Smooth muscle cell of the pulmonary artery (primary cell): ENCODE measurements at places on chromosomes 4 and X. TPM values are rescaled to one million over a fixed set of nuclear protein-coding genes. Genes with fewer than 3 reads are reported as not detected.

Gene NAP1L5
- total RNA-seq: 7.8 and 9.1 TPM in 2 replicates

Gene NHS
- total RNA-seq: 4.4 and 5.1 TPM in 2 replicates

Gene ATP7A
- 17.8 and 22.1 TPM in 2 replicates for total RNA-seq

Gene IL1RAPL2
- total RNA-seq: not detected in 2 replicates

Gene SPANXA2
- total RNA-seq: not detected in 2 replicates

Gene ELOVL6
- 14.2 and 14.5 TPM in 2 replicates for total RNA-seq

Gene AMBN
- total RNA-seq: not detected in 2 replicates

Gene ARL13A
- total RNA-seq: not detected in 2 replicates

Gene HEPH
- total RNA-seq: 102 and 139 TPM in 2 replicates

Gene SHROOM3
- total RNA-seq: 12.6 and 13.7 TPM in 2 replicates

Gene GABRG1
- under 0.01 TPM in 1 of 2 replicates, not detected in the other for total RNA-seq

Gene FGFBP1
- total RNA-seq: not detected in 2 replicates

Gene HSFX3
- not detected in 2 replicates for total RNA-seq

Gene XG
- 1.2 and 5.8 TPM in 2 replicates for total RNA-seq

Gene TLR1
- total RNA-seq: 0.76 and 1.5 TPM in 2 replicates

Gene SPATA18
- 15.6 and 32.6 TPM in 2 replicates for total RNA-seq

Gene NHSL2
- total RNA-seq: 2.4 and 4.4 TPM in 2 replicates

Gene BMPR1B
- total RNA-seq: 0.53 and 0.72 TPM in 2 replicates

Gene SMS
- 167 and 177 TPM in 2 replicates for total RNA-seq

Gene MTNR1A
- total RNA-seq: not detected in 2 replicates

Gene PNMA6F
- total RNA-seq: not detected in 2 replicates

Gene STS
- total RNA-seq: 7.3 and 10.7 TPM in 2 replicates

Gene ADH7
- total RNA-seq: not detected in 2 replicates

Gene ARHGAP6
- 3.8 and 9.4 TPM in 2 replicates for total RNA-seq

Gene RPGR
- 6.4 and 6.6 TPM in 2 replicates for total RNA-seq

Gene H2BW2
- not detected in 2 replicates for total RNA-seq

Gene UCHL1
- 213 and 291 TPM in 2 replicates for total RNA-seq

Gene MAGEB2
- total RNA-seq: not detected in 2 replicates

Gene GYG2
- total RNA-seq: 0.86 and 1.6 TPM in 2 replicates

Gene SPANXC
- total RNA-seq: not detected in 2 replicates

Gene FRMPD4
- 0.10 and 1.7 TPM in 2 replicates for total RNA-seq

Gene CNGA1
- 0.46 and 4.5 TPM in 2 replicates for total RNA-seq

Gene DGAT2L6
- total RNA-seq: not detected in 2 replicates

Gene NLGN4X
- 0.13 and 0.46 TPM in 2 replicates for total RNA-seq

Gene SEPTIN6
- total RNA-seq: 12.0 and 20.1 TPM in 2 replicates

Gene REPS2
- 0.66 and 0.72 TPM in 2 replicates for total RNA-seq

Gene SASH3
- not detected in 2 replicates for total RNA-seq

Gene CFAP299
- total RNA-seq: 2.9 and 3.5 TPM in 2 replicates

Gene TRAM1L1
- total RNA-seq: 0.59 and 1.8 TPM in 2 replicates

Gene CT45A3
- total RNA-seq: not detected in 2 replicates
